ENCODE measurements at places on chromosomes 13 and 19. TPM values are rescaled to one million over a fixed set of nuclear protein-coding genes. Genes with fewer than 3 reads are reported as not detected.

- DNase-seq = peak; percentile 64
Measured at GRCh38 chr13:112674412-112675365, 15.1 kb upstream of the ATP11A start.

- no peak for DNase-seq
Measured at GRCh38 chr19:49094505-49095482, 9.5 kb downstream of the SNRNP70 start.

DNA sequence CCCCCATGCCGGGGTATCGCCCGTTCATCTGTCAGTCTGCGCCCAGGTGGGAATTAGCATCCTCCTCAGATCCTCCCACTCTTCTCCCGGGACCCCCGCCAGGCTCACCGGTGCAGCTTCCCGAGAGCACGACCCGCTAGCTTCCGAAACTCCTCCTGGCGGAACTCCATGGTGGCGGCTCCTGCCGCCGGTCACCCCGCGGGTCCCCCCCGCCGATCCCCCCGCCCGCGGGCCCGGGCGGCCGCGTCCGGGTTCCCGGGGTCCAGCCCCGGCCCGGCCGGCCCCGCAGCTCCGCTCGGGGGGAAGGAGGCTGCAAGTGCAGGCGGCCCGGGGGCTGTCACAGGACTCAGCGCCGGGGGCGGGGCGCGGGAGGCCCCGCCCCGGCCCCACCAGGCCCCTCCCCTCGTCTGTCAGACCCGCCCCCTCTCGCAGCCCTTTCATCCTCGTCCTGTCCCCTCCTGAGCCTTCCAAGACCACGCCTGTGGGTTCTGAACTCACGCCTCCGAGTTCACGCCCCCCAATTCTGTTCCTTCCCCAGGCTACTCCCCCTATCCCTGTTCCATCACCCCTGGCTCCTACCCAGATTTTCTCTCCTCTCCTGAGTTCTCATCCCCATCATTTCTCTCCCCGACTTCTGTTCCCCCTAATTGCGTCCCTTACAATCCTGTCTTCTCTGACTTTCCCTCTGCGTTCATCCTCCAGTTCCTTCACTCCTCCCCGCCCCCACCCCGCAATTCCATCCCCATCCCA lies at the start of gene SLC17A7:
TSS of gene SLC17A7 (minus strand) at position 318 of the 750 bp plus-strand sequence. CDS start at position 170, 148 bp downstream.
- peak; percentile 43 for DNase-seq

- DNase-seq = peak; percentile 65
Measured at GRCh38 chr13:98409281-98409680, 167.6 kb downstream of the STK24 start.

DNA sequence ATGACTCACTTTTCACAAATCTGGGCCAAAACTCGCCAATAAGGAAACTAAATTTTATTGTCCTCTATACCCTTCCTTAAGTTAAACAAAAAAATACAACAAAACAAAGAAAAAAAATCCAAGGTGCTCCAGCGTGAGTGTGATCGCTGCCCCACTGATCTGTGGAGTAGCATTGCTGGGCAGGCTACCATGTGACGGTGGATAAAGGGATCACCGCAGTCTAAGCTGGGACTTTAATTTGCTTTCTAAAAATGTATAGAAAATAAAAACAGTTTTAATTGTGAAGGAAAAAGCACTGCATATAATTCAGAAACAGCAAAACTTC lies 92.9 kb downstream of the FLT1 start:
- DNase-seq = no peak

SIGLEC10 gene
- 24.2 TPM for total RNA-seq

NUP58 gene
- total RNA-seq = 83.0 TPM

MATK gene
- 9.6 TPM for total RNA-seq

SIGLECL1 gene
- total RNA-seq = not detected

FCHO1 gene
- total RNA-seq = 4.9 TPM

Measured in upper lobe of left lung (tissue), 6 donors.